ENCODE measurements at places on chromosomes 2 and 18. TPM values are rescaled to one million over a fixed set of nuclear protein-coding genes. Genes with fewer than 3 reads are reported as not detected.

- no peak for ATAC-seq
Observed at GRCh38 chr2:30255466-30256408, 24.4 kb downstream of the LBH start.

DNA sequence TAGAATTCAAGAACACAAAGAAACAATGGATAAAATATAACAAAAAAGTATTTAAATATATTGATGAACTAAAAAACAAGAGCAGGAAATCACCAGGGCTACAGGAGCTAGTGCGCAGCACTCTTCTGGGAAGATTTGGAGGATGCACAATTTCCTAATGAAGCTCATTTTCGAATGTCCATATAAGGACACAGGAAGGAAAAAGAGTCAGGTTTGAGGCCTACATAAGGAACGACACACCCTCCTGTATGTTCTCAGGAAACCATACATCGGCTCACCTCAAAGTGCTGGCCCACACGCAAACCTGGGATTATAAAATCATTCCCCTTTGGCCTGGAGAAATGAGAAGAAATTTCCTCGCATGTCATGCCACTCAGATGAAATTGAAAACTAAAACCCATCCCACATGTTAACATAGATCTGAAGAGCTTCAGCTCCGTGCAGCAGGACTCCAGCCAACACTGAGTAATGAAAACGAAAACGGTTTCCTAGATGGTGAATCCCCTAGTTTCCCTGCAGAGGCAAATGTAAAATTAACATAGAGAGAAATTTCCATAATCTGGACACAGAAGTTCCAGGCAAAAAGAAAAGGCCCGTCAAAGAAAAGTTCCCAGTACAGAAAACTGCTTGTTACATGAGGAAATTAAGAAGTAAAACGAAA, 825.8 kb downstream of the SOCS6 start:
- ATAC-seq = no peak

DNA sequence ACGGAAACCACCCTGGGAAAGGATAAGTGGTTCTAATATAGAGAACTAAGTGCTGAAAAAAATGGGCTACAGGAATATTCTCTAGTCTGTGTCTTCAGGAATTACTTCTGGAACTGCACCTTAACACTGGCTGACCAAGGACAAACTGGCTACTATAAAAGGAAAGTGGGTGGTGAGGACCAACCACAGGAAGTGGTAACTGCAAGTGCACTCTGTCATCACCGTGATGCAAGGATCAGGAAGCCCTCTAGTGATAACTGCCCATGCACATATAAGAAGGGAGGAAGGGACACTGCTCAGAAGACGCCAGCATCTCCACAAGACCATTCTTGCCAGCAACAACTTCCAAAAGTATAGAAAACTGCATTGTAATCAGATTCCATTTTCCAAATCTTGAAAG, 424.4 kb upstream of the RGPD4 start:
- no peak for ATAC-seq

DNA sequence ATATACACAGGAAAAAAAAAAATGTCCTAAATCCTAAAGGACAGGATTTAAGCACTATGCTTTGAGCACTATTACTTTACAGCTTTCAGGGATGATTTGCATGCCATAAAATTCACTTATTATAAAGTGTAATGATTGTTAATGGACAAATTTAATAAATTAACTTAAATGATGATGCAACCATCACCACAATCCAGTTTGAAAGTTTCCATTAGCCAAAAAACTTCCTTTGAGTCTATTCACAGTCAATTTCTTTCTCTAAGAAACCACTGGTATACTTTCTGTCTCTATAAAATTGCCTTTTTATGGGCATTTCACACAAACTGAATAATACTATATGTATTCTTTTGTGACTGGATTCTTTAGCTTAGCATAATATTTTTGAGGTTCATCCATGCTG, 111.1 kb upstream of the RIOK3 start:
- no peak for ATAC-seq

DNA sequence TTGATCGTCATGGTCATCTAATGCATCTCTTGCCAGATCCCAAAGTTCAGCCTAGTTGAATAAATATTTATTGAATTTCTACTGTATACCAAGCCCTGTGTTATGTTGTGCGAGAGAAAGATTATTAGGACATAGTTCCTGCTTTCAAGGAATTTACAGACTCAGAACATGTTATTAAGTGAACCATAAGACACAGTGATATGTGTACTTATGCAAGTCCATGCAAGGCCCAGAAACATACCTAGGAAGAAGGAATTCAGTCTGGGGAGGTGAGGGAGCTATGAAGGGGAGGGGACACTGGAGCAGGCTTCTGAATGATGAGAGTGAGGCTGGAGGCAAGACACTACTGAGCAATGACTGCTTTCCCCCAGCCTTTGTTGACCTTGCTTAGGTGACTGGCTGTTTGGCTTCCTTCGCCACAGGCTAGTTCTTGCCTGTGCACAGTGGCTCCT, 81.4 kb downstream of the ACAA2 start:
- ATAC-seq = peak; percentile 53

DNA sequence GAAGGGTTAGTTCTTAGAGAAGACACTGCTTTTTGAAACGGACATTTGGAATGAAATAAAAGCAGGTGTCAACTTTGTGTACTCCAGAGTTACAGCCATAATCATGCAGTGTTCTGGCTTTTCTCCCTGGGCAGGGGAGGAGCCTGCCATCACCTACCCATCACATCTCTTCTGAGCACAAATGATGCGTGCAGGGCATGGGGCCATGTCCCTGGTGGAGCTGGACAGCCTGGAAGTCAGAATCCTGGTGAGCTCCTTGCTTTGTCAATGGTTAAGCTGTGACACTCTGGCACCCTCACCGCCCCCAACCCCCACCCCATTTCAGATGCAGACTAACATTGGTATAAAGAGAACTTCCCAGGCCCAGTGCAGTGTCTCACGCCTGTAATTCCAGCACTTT, 53.1 kb downstream of the PDCL3 start:
- ATAC-seq = no peak

- no peak for ATAC-seq
Observed at GRCh38 chr2:144678736-144679135, 158.8 kb upstream of the ZEB2 start.

- ATAC-seq = no peak
Observed at GRCh38 chr2:24085200-24085489, 511 bp upstream of the TP53I3 start.

GRCh38 chr2:102932501-102932900, 170.7 kb downstream of the TMEM182 start:
- no peak for ATAC-seq

DNA sequence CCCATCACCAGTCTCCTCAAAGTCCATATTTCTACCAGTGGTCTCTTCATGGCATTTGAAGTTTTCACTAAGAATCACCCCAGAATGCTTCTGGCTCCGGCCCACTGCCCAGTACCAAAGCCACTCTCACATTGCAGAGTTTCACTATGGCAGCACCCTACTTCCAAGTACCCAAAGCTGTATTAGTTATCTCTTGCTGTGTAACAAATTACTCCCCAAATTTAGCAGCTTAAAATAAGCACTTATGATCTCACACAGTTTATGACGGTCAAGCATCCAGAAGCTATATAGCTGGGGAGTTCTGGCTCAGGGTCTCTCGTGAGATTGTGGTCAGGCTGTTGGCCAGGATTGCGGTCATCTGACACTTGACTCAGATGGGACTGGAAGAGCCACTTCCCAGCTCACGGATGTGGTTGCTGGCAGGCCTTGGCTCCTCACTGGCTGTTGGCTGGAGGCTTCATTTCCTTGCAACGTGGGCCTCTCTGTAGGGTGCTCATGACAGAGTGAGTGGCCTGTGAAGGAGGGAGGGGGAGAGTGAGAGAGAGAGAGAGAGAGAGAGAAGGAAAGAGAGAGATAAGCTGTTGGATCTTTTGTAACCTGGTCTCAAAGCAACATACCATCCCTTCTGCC, 189.5 kb downstream of the CTIF start:
- ATAC-seq = no peak

- ATAC-seq = no peak
Observed at GRCh38 chr2:119827866-119828507, 68.3 kb downstream of the PTPN4 start.

DNA sequence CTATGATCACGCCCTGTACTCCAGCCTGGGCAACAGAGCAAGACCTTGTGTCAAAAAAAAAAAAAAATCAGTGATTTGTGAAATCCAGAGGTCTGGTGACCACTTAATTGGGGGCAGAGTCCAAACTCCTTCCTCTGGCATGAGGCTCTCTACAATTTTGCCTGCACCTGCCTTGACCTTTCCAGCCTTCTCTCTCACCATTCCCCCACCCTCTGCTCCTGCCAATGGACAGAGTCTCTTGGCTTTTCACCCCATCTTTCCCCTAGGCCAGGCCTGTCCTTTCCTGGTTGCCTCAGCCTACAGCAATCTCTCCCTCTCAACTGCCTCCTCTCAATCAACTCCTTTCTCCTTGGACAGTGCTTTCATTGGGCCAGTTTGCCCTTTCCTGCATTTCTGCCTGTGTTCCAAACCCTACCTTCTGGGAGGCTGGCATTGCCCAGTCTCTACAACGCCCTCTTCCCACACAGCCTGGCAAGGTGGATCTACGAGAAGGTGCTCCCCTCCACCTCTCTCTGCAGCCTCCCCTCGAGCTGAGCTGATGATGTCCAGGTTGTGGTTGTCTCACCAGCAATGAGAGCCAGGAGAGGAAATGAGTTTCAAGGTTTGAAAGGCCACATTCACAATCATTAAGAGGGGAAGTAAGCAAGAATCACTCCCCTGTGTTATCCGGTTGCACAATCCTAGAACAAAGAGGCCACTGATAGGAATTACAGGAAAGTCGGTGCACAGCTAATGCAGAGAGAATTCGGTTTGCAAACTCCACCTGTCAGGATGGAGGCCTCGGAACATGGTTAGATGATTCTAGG, 39.5 kb upstream of the NPAS2 start:
- ATAC-seq = peak; percentile 71

GRCh38 chr2:153819074-153819473, 52.6 kb upstream of the GALNT13 start:
- no peak for ATAC-seq

DNA sequence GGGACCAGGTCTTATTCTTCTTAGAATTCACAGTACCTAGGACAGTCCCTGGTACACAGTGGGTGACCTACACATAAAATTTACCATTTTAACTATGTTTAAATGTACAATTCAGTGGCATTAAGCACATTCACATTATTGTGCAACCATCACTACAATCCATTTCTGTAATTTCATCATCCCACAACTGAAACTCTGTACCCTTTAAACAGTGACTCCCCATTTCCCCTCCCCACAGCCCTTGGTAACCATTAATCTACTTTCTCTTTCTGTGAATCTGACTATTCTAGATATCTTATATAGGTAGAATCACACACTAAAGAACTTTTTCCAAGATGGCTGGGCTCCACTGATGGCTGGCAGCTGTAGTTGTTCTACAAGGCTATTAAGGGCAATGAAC, 41.6 kb downstream of the GFPT1 start:
- ATAC-seq = no peak

GRCh38 chr2:176650104-176650837, 381.0 kb downstream of the MTX2 start:
- ATAC-seq = no peak

DNA sequence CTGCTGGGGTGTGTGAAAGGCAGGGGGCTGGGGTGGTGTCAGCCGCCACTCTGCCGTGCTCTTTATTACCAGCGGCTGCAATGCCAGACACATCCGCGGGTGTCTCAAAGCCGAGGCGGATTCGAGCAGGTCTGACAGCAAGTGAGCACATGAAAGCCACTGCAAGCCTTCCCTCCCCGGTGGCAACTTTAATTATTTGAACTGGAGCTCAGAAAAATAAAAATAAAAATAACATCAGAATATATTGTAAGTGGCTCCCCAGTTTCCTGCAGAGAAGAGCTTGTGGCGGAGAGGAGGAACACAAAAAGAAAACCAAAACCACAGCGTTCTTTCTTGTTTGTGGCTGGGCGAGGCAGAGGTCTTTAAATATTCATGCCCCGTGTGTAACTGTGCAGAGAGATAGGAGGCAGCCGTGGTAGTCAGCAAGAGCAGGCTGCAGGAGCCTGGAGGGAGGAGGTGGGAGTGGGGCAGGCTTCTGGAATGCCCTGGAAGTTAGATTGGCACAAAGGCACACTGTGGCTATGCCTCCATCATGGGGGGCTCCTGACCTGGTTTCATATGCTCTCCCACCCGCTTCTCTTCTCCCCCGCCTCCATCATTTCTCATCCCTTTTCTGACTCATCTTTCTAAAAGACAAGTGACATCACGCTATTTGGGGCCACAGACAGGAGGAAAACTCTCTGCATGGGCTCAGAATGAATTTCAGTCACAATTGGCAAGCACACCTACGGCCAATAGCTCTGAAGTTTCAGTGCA, 199.8 kb downstream of the CLIP4 start:
- peak; percentile 65 for ATAC-seq

DNA sequence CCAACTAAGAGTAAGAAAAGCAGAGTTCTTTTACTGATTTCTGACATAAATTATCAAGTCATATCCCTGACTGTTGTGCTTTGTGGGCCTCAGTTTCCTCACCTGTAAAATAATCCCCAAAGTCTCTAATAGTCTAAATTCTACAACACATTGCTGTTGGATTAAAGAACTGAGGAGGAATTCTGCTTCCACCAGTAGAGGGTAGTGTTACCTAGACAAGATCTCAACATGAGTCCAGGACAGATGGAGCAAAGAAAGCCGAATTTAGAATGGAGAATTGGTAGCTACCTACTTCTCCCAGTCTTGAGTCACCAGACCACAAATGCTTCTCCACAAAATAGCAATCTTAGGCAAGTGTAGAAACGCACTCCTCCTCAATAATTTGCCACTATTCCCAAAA, 462.5 kb upstream of the FSHR start:
- ATAC-seq = no peak

DNA sequence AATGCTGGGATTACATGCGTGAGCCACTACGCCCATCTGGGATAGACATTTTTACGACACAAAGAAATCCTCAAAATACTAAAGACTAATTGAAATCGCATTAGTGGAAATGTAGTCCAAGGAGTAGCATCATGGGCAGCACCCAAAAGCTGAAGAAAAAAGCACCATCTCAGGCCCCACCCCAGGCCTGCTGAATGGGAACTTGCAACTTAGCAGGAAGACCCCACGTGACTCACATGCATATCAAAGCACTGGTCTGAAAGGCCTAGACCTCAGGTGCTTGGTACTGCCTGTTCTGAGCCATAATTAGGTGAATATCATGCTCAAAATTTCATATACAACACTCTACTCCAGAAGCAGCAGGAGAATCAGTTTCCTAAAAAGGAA, 28.9 kb downstream of the SPRED2 start:
- no peak for ATAC-seq

- ATAC-seq = no peak
Observed at GRCh38 chr2:38599706-38600105, 3.0 kb downstream of the HNRNPLL start.

LIPG gene
- total RNA-seq = 8.6 TPM

C2orf80 gene
- total RNA-seq = not detected

SPDYA gene
- total RNA-seq = 0.92 TPM

COLEC12 gene
- 0.68 TPM for total RNA-seq

NMS gene
- not detected for total RNA-seq

NLRC4 gene
- 0.08 TPM for total RNA-seq

CXCR1 gene
- 0.72 TPM for total RNA-seq

GCG gene
- not detected for total RNA-seq

MAIP1 gene
- total RNA-seq = 17.7 TPM

HNMT gene
- total RNA-seq = 2.5 TPM

CYRIA gene
- total RNA-seq = 1.3 TPM

ESCO1 gene
- total RNA-seq = 10.0 TPM

REEP1 gene
- 1.6 TPM for total RNA-seq

Data from esophagus mucosa (tissue), 1 donor.